ENCODE measurements at places on chromosomes 5 and 9. TPM values are rescaled to one million over a fixed set of nuclear protein-coding genes. Genes with fewer than 3 reads are reported as not detected.

LRRC14B gene
- polyA plus RNA-seq, result not detected

ROR2 gene
- 0.91 TPM for polyA plus RNA-seq

SPATA31A3 gene
- not detected for polyA plus RNA-seq

FCHSD1 gene
- 20.0 TPM for polyA plus RNA-seq

CDHR2 gene
- 0.23 TPM for polyA plus RNA-seq

ZNF367 gene
- polyA plus RNA-seq, result 0.45 TPM

GABRA6 gene
- polyA plus RNA-seq, result not detected

RORB gene
- polyA plus RNA-seq, result 0.11 TPM

PCDHA6 gene
- polyA plus RNA-seq, result 1.6 TPM

- no peak for DNase-seq
These were observed 54.9 kb downstream of the FBXL17 start for GRCh38 chr5:108326982-108327381.

DNA sequence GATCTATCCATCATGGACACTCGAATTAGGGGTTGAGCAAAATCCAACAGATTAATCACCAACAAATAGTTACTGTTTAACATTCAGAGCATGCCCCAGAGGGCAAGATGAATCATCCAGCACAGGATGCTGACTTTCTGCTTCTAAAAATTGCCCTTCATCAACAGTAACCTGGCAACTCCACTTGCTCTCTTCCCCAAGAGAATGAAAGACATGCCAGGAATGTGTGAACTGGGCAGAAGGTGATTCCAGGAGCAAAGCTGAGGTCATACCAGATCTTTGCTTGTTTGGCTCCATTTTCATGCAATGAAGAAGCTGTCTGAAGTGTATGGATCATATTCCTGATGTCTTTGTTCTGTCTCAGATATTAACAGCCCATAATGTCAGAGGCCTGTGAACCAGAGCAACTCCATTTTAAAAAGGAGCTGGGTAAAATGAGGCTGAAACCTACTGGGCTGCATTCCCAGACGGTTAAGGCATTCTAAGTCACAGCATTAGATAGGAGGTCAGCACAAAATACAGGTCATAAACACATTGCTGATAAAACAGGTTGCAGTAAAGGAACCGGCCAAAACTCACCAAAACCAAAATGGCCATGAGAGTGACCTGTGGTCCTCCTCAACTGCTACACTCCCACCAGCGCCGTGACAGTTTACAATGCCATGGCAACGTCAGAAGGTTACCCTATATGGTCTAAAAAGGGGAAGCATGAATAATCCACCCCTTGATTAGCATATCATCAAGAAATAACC is 2.5 kb upstream of the ZNF367 start:
- no peak for DNase-seq

- DNase-seq, result peak; percentile 65
These were observed 2.2 kb downstream of the CACFD1 start for GRCh38 chr9:133461975-133462374.

- DNase-seq, result no peak
These were observed 135.2 kb downstream of the RXRA start for GRCh38 chr9:134461426-134461982.

DNA sequence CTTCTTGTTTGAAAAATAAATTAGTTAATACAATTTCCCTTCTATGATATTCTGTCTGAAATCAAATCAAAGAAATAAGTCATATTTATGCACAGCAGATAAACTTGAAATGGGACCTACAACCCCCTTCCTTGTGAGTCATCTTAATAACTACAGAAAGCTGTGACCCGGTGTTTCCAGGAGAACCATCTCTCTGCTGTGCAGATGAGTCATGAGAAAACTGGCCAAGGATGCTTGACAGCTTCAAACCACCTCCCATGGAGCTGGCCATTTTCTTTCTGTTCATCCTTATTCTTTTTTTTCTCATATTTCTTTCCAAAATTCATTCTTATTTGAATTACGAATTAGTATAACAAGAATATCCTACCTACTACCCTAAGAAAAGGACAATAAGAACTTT is 43.4 kb upstream of the NR4A3 start:
- no peak for DNase-seq

GRCh38 chr5:34817558-34818351 is 21.2 kb upstream of the TTC23L start:
- DNase-seq, result no peak

DNA sequence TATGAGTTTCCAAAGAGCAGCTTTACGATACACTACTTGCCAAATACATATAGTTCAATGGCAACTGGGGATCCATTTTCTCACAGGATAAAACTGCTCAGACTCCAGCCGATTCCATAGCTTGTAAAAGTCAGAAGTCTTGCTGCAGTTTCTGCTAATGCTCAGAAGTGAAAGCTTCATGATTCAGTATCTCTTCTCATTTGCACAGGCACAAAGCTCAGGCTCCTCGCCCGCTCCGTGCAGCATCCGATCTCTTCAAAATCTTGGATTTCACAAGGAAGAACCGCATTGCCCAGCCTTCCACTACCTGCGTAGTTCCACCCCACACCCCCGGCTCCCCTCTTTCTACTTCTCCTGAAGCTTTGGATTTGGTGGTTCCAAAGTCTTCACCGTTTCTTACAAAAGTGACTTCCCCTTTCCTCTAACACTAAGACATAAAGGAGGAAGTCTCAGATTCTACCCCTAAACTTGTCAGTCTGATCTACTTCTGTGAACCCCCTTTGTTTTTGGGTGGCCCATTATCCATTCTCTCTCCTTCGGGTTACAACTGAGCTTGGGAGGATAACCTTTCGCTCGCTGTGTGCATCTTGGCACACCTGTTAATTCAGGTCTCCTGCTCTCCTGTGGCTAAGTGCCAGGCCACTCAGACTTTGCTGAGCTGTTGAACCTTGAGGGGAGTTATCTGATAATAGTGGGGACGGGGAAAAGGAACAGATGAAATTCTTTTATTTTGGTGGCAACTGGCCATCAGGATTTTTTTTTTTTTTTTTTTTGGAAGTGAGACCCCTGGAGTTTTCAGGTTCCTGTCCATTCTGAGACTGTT is 194.1 kb downstream of the GNA14 start:
- peak; percentile 51 for DNase-seq

DNA sequence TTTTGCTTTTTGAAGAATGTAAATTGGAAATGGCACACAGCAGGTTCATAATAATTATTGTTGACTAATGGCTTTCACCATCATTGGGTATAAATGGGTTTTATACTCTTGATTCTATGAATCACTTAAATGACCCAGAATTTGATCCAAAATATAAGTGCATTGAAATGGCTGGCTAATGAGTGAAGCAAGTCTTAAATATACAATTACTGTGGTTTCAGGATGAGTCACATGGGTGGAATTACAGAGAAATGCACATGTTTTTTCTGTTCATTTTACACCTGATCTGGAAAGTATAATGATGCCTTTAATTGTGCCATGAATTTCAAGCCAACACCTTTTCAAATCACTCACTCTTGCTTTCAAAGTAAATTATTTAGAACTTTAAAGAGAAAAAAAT is 380.8 kb upstream of the CD180 start:
- no peak for DNase-seq

- no peak for DNase-seq
These were observed 33.4 kb downstream of the TJP2 start for GRCh38 chr9:69207503-69207902.

DNA sequence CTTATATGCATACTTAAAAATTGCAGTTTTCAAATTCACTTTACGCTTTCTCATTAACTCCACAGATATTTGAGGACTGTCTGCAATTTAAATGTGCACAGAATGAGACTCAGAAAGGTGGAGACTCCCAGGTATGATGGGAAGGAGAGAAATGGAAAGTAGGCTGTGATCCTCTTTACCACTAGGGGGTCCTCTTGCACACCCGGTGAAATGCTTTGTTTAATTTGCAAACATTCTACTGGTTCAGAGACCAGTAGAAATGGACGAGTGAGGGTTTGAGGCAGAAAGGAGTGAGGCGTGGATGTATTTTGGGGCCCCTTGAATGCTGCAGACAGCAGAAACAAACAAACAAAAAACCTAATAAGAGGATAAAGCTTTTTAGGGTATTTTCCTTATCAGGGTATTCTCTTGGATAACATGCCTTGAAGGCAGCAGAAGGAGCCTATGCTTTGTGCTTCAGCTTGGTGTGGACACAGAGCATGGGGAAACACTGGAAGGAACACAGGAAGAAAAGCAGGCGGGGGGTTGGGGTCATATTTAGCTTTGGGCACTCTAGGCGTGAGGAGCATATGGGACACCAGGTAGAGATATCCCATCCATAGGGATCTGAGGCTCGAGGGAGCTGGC is 410.1 kb downstream of the DMRT2 start:
- DNase-seq, result no peak

GRCh38 chr5:31887556-31887955 is 248.6 kb downstream of the PDZD2 start:
- DNase-seq, result no peak

- DNase-seq, result no peak
These were observed 190.1 kb downstream of the TMEM38B start for GRCh38 chr9:105884416-105884815.

DNA sequence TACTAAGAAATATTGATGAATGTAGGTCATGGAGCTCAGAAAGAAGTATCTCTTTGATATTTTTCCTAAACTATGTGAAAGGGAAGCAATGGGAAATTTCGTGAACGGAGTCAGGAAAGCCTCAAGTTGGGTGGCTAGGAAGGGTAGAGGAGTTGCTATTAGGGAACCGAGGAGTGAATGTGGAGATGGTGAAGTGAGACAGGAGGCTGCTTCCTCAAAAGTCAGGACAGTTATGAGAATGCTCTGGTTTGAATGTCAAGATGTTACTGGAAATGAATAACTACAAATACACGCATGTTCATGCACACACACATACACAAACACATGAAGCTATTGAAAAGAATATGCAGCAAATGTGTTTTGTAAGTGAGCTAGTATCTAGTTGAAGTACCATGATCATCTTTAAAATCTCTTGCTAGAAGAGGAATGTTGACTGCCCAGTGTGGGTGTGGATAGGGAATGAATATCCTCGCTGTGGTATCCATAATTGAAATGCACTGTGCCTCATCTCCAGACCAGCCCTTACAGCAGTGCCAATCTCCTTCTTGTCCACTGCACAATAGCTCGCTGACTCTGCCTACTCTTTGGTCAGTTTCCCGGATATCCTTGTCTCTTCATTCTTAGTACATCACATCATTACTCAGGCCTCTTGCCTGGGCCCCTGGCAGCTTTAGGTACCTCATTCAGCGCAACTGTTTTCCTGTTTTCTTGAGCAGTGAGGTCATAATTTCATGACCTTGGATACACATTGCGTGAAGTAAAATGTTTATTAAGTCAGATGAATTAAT is 21.9 kb upstream of the PDCD1LG2 start:
- no peak for DNase-seq

DNA sequence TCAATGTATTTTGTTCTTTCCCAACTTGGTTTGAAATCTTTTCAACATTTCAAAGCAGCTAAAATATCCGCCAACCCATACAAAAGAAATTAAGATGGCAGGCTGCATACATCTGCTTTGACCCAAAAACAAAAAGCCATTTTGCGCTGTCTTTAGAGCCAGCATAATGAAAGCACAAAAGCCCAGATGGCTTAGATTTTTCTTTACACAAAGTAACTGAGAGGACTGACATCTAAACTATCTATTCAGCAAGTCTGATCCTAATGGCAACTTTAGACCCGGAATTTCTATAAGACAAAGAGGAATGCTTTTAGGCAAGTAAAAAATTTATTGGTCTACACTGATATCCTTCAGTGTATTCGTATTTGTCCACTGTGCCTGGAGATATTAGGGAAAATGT is 86.3 kb downstream of the MYO10 start:
- no peak for DNase-seq

DNA sequence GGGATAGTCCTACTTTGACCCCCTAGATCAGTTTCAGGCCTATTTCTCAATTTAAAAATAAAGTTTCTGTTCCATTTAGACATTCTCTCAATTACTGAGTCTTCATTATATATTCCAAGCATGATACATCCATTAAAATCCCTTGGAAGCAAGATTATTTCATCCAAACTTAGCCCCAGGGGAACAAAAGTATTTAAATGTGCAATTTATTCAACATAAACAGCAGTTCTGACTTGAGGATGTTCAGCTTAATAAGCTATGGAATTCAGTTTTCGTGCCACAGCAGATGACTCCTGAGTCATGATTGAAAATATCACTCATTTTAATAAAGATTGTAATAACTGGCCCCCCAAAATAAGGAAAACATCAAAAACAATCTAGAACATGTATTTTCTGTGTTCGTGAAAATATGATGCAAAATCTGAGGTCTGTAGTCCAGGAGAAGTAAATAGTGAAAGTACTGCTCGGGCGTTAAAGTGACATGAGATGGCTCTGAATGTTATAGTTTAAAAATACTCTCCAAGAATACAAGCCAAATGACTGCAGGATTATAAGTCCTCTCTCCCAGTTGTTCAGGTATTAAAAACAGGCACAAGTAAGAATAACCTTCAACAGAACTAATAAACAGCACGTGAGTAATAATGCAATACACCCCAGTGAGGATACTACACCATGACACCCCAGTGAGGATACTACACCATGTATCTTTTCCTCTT is 67.1 kb downstream of the RETREG1 start:
- no peak for DNase-seq

DNA sequence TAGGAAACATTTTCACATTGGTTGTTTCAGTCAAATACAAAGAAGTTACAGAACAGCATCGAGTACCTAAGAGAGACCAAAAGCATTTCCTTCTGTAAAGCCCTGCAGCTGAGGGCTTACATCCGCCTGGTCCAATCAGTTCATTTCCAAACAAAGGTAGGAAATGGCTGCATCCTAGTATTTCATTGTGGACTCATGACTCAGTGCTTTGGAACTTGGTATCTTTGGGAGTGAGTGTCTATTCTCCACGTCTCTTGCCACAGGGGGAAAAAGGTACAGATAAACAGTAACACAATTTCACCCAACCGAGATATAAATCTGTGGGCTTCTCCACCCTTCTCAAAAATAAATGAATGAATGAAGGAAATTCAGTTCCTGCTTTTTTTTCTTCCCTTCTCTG is 75.4 kb downstream of the NFIB start:
- DNase-seq, result no peak

DNA sequence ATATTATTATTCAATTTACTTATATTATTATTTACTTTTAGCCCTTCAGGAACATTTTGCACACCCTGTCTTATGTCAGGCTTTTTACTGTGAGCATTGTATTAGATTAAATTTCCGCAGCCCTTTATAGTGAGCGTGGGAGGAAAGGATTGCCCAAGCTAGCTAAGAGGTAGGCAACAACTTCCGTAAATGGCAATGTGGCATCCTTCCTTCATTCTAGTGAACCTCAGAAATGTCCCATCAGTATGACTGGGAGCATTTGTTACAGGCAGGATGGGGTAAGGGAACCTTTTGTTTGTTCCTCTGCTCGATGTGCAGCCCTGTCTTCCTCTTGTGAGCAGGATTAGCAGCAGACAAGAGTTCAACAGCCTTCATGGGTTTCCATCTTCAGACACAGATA is 6.2 kb upstream of the CD180 start:
- DNase-seq, result no peak

DNA sequence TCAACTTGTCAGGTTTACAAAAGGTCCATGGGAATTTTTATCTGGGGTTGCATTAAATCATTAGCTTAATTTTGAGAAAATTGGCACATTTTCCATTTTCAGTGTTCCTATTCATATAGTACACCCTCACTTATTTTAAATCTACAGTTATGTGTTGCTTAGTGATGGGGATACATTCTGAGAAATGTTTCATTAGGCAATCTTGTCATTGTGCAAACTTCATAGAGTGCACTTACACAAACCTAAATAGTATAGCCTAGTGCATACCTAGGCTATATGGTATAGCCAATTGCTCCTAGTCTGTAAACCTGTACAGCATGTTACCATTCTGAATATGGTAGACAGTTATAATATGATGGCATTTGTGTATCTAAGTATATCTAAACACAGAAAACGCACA is 19.8 kb upstream of the FAM151B start:
- DNase-seq, result no peak

All from pancreas (tissue), 10 donors.